ENCODE measurements at places on chromosomes 13 and 19.

DNA sequence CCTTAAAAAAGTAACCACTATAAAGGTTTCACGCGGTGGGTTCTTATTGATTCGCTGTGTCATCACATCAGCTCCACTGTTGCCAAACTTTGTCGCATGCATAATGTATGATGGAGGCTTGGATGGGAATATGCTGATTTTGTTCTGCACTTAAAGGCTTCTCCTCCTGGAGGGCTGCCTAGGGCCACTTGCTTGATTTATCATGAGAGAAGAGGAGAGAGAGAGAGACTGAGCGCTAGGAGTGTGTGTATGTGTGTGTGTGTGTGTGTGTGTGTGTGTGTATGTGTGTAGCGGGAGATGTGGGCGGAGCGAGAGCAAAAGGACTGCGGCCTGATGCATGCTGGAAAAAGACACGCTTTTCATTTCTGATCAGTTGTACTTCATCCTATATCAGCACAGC lies 30.6 kb downstream of the FGF9 start:
- DNase-seq, result no peak

- DNase-seq, result no peak
These were observed 338 bp downstream of the SLC35E1 start for GRCh38 chr19:16571822-16572331.

DNA sequence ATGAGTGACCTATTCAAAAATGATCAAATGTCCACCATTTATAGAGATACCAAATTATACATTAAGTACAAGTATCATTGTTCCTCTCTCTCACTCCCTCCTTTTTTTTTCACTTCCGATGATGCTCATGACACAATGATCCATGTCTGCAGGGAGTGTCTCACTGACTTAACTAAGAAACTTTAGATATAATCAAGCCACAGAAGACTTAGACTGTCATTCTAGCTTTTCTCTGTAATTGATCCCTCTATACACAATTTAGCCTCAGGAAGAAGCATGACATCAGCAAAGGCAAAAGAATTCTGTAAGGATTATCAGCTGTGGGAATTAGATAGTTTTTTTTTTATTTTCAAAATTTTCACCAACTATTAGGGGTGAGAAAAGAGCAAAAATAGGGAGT lies 734.9 kb upstream of the PCDH9 start:
- no peak for DNase-seq

DNA sequence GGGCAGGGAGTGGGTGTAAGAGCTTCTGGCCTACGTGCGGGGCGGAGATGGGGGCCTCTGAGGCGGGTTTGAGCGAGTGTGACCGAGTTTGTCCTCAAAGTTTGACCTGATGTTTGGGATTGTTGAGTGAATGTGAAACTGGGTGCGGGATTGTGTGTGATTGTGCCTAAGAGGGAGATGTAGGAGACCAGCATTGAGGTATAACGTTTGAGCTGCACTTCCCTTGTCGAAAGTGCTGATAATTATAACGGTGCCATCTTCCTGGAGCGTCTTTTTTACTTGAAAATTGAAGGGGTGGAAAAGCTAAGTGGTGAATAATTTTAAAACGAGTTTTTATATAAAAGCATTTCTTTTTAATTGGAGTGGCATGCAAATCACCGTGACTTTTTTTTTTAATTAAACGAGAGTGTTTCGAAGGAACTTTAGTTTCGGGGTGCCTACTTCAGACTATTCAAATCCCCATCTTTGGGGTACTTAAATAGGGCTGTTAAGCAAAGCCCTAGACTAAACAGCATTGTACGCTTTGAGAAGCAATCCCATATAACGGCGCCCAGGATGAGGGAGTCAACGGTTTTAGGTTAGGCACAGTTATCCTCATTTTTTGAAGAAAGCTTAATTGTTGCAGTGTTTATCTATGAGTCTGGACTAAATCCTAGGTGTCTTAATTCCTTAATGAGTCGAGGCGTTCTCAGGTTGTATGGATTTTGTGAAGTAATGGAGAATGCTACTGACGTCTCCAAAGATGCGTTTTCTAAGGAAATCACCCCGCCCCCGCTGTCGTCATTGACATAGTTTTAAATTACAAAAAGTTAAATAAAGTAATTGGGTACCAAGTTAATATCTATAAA lies 594 bp downstream of the ZNF146 start:
- DNase-seq, result no peak

DNA sequence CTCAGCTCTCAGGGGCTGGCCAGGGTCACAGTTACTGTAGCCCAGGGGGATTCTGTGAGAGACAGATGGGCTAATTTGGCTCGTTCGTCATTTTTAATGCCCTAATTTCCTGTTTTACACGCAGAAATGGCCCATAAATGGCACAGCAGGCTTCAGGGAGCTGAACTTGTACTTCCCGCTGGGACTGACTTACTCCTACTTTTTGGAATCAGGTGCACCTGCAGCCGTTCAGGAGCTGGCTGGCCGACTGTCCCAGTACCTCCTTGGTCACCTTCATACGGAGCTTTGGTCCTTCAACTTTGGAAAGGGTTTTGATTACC lies 62.4 kb upstream of the URI1 start:
- DNase-seq, result no peak

DNA sequence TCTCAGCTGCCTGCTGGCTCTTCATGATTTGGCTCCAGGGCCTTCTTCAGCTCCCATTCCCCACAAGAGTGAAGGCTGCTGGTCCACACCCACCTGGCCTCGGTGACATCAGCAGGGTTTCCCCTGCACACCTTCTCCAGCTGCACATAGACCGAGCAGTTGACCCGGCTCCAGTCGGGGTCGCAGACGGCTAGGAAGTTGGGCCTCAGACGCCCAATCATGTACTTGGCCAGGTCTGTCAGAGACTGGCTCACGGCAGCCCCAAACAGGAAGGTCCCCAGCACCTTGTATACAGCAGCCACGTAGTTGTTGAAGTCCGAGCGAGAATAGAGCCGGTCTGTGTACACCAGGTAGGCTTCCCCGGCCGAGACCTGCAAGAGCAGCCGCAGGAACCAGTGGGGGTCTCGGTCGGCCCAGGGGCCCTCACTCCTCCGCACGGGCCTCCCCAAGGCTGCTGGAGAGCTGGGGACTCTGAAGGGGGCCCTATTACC lies 3.8 kb downstream of the PLPP2 start:
- DNase-seq, result no peak

GRCh38 chr13:59043016-59043415 lies 1120.7 kb downstream of the DIAPH3 start:
- DNase-seq, result no peak

DNA sequence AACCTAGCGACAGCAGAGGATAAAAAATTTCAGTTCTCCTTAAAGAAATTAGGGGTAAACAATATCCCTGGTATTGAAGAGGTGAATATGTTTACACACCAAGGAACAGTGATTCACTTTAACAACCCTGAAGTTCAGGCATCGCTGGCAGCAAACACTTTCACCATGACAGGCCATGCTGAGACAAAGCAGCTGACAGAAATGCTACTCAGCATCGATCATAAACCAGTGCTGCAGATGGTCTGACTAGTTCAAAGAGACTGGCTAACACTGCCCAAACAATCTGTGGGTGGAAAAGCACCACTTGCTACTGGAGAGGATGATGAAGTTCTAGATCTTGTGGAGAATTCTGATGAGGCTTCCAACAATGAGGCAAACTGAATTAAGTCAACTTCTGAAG lies 19.9 kb upstream of the ACOD1 start:
- DNase-seq, result no peak

GRCh38 chr19:15028490-15028889 lies 20.8 kb upstream of the CASP14 start:
- no peak for DNase-seq

- DNase-seq, result no peak
These were observed 185.2 kb downstream of the KLF12 start for GRCh38 chr13:73948848-73949529.

- no peak for DNase-seq
These were observed 7.0 kb downstream of the FAM124A start for GRCh38 chr13:51229101-51229719.

- DNase-seq, result no peak
These were observed 91.3 kb upstream of the KL start for GRCh38 chr13:32924886-32925285.

DNA sequence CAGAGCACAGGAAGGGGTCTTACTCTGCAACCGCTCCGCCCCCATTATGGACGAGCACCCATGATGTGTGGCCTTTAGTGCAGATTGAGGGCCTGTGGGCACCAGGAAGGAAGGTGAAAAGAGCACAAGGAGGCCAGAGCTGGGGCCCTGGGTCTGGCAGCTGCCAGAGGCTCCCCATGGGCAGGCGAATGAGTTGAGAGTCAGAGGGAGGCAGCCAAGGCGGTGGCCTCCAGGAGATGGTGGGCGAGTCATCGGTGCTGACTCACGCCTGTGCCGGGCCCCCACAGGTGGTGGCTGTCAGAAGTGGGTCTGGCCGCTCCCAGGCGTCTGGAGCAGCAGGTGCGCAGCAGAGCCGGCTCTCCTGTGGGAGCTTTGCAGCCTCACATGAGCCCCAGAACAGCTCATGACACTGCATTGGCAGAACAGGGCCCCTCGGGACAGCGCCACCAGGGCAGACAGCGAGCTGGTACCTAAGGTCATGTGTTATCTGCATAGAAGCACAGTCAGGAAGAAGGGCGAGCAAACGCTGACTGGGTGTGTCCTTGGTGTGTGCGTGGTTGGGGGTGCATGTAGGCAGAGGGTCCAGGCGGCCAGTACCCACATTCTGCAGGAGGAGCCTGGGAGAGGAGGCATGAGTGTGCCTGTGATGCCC lies 68.8 kb downstream of the CHST8 start:
- no peak for DNase-seq

GRCh38 chr19:5147978-5148793 lies 179.3 kb downstream of the KDM4B start:
- DNase-seq, result no peak

DNA sequence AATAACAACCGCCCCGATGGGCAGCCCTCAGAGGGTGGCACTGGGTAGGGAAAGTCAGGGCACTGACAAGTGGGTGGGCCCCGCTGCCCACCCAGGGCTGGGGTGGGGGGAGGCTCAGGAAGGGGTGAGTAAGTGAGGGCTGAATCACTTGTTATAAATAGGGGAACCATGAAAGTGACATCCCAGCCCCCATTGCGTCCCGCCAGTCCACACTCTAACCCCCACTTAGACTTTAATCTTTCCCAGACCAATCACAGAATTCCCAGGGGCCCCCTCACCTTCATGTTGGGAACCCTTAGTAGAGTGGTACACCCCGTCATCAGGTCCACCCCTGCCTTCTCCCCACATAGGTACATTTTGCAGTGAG lies 37.0 kb upstream of the NANOS3 start:
- no peak for DNase-seq

DNA sequence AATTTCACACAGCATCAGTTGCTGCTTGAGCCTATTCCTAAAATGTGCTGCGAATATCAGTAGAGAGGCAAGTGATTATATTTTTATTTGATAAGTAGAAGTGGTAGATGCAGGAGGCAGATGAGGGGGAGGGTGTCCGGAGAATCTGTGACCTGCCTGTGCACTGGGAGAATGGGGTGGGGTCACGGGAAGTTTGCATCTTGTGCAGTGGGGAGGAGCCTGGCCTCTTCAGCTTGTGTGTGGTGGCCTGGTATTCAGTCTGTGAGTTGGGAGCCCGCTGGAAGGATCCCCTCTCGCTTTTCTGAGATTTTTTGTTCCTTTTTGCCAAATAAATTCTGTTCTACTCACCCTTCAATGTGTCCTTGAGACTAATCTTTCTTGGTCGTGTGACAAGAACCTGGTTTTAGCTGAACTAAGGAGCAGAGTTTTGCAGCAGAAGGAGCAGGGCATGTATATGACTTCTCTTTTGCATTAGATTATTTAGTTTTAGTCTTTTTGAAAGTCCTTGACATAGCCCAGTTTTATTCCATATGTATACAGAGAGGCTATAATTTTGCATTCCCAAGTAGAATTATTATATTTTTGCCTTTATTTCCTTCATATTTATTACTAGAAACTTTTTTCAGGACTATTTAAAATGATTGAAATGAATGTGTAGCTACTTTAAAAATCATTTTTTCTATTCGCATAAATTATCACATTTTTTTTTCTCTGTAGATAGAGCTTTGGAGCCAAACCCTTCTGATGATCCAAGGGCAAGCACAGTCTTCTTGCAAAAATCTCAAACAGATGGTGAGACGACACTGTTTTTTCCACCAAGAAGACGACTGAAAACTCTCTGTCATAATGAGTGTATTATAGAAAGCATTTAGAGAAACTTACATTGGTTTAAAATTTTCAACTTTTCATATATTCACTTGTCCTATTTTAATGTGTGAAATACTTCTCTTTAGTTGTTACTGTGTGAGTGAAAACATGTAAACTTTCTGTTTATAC lies 1257.2 kb downstream of the UQCRFS1 start:
- DNase-seq, result no peak

DNA sequence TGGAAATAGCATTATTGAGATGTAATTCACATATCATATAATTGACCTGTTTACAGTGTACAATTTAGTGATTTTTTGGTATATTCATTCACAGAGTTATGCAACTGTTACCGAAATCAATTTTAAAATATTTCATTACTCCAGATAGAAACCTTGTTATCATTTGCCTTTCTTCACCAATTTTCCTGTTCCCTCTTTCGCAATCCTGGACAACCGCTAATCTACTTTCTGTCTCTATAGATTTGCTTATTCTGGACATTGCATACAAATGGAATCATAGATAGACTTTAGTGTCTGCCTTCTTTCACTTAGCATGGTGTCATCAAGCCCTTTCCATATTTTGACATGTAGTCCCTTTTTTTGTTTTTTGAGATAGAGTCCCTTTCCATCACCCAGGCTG lies 19.2 kb downstream of the MAB21L1 start:
- DNase-seq, result no peak

DNA sequence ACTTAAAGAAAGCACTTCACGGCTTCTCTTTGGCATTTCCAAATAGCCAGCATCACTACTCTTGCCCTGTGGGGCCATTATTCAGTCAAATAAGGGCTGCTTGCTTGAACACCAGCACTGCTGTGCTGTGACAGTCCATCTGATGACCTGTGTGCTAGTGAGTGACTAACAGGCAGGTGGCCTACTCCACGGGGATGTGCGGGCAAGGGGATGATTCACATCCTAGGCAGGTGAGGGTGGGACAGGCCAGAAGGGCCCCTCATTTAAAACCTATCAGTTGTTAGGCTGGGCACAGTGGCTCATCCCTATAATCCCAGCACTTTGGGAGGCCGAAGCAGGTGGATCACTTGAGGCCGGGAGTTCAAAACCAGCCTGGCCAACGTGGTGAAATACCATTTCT lies 8.2 kb downstream of the CCNE1 start:
- no peak for DNase-seq

DNA sequence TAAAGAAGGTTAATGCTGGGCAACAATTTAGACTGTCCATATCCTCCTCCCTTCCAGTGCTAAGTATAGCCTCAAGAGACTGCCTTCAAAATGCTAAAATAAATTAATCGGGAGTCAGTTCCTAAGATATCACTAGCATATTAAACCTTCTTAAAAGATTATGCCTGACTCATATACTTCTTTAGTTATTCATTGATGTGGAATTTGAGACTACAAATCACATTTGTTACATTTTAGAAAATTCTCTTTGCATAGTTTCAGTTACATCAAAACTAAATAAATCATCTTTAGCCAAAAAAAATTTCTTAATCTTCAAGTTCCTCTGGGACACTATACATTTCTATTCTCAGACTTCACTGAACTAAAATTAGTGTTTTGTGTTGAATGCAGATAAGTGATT lies 769.1 kb downstream of the PCDH9 start:
- DNase-seq, result no peak
